Stimulated activated CD8-positive, alpha-beta memory T cell treated with anti-CD3 and anti-CD28 coated beads, Interleukin-2, amount 100 ng/mL, for 1 hour (primary cell): ENCODE measurements at places on chromosomes 5 and 9.

GRCh38 chr9:126113756-126114408 is 212.7 kb upstream of the MVB12B start:
- no peak for DNase-seq

DNA sequence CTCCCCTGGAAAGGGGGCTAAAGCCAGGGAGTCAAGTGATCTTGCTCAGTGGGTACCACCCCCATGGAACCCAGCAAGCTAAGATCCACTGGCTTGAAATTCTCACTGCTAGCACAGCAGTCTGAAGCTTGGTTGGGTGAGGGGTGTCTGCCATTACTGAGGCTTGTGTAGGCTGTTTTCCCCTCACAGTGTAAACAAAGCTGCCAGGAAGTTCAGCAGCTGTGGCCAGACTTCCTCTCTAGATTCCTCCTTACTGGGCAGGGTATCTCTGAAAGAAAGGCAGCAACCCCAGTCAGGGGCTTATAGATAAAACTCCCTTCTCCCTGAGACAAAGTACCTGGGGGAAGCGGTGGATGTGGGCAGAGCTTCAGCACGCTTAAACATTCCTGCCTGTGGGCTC is 17.1 kb upstream of the EPB41L4A start:
- DNase-seq: no peak

DNA sequence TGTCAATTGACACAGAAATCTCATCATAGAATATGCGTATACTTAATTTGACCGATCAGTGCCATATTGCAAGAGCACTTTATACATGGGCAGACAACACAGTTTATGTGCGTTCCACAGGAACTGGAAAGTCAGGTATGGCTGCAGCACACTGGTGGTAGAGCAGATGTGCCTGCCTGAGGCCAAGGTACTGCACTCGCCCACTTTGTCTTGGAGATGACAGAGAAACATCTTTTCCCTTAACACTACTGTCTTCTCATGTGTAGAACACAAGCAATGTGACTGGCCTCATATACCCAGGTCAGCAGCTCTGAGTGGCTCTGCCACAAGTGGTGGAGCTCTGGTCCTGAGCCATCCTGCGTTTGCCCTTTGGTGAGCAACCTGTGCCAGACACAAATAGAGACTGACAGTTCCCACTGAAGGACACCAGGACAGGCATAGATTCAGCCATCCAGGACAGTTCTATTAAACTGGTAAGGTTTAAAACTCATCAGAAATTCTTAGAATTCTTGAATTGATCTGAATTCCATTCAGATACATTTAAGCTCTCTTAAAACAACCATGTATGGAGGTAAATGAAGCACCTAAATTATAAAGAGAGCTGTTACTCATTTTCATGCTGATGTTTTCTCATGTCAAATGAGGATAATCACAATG is 21.0 kb upstream of the PPP2CA start:
- DNase-seq: no peak

GRCh38 chr5:178454303-178454702 is 135.9 kb downstream of the COL23A1 start:
- no peak for DNase-seq

DNA sequence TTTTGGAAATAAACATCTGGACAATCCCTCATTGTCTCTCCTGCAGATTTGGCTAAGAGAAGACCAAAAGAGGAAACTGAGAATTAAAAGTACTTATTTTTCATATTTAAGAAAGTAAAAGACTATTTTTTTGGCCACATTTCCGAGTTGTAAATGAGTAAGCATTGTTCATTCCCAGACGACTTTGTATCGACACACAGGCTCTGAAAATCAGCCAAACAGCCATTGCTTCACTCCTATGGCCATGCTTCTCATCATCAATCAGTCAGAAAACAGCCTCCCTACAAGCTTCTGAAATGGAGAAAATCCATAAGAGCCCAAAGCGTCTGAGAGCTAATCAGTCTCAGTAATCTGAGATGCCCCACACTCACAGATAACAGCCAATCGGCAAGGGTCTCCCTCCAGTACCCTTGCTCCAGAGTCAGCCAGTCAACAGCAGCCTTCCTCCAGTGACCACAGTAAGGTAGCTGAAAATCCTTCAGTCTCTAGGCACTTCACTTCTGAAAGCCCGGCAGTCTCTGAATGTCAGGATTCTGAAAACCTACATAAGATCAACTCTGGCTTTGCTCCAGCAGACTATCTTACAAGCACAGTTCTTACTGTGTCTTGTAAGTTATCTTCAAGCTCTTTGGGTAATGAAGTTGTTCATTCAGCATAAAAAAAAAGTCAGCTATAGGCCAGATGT is 30.9 kb downstream of the CDO1 start:
- no peak for DNase-seq

GRCh38 chr9:18183974-18184373 is 290.0 kb upstream of the ADAMTSL1 start:
- DNase-seq: no peak

DNA sequence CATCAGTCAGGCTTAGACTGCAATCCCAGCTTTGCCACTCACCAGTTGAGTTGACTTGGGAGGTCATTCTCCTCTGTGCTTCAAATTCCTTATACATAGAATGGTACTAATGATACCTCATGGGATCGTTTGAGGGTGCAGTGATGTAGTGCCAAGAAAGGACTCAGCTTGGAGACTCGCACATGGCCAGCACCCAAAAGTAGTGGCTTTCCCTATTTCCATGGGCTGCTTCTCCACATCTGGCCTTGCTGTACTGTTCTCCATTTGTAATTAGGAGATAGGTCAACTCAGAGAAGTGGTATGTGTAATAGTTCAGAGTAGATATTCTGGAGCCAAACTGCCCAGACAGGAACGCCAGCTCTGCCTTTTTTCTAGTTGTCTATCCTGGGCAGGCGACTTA is 5.5 kb downstream of the CCL19 start:
- DNase-seq: no peak

GRCh38 chr9:127166651-127167524 is 44.5 kb upstream of the ANGPTL2 start:
- DNase-seq: no peak

DNA sequence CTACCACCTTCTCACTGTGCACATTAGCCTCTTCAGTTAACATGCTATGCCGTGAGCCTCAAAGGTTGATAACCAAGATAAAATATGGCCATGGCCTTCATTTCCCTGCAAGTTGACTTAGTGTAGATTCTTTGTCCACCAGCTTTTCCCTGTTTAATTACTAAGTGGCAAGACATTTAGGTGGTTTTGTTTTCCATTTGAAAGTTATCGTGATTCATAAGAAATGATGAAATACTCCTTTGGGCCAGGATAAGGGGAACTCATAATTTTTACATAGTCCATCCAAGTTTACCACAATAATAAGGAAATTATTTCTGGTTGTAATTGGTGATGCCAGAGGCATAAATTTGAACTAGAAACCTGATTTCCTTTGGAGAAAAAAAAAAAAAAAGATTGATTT is 609.6 kb downstream of the TAF11L14 start:
- no peak for DNase-seq

DNA sequence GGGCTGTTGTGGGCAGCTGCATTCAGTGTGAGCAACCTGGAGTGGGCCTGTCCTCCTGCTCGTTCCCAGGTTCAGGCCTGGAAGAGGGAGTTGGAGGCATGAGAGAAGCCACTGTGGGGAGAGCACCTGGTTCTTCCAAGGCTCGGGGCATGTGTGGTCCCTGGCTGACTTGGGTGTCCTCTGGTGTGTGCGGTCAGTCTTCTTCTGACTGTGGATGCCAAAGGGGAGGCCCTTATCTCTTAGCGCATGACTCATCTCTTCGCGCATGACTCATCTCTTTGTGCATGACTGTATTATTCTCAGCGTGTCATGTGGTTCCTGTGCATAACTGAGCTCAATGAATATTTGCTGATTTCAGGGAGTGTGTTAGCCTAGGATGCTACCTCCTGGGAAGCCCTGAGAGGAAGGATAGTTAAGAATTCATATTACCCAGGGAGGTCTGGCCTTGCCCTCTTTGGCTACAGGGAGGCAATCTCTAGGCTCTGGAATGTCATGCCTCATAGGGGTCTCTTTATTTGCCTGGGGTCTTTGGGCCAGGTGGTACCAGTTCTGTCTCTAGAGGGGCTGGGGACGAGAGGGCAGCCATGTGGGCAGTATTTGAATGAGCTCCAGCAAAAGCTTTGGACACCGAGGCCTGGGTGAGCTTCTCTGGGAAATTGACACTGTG is 188.7 kb downstream of the HSPA4 start:
- no peak for DNase-seq

- no peak for DNase-seq
Observed at GRCh38 chr5:180313677-180314505, 22.0 kb upstream of the MAPK9 start.

- no peak for DNase-seq
Observed at GRCh38 chr9:76463211-76463610, 4.2 kb downstream of the GCNT1 start.

DNA sequence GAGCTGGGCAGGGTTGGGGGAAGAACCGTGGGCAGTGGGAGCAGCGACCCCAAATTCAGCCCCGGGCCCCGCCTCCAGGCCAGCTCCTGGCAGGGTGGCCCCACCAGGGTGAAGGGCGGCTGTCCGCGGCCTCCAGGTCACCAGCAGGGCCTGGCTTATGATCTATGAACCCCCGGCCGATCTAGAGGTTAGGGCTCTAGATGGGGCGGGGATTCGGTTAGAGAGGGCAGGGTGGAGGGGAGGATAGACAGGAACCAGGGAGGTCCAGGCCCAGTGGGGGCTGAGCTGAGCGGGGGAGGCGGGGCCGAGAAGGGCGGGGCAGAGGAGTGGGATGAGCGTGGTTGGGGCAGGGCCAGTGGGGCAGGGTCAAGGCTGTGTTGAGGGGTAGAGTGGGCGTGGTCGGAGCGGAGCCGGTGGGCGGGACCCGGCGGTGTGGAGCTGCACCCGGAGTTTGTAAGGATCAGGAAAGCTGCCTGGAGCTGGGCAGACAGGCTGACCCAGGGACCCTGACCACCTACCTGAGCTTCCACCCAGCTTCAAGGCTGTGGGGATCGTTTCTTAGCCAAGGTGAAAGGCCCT is 29.3 kb upstream of the OBP2B start:
- peak; percentile 24 for DNase-seq

DNA sequence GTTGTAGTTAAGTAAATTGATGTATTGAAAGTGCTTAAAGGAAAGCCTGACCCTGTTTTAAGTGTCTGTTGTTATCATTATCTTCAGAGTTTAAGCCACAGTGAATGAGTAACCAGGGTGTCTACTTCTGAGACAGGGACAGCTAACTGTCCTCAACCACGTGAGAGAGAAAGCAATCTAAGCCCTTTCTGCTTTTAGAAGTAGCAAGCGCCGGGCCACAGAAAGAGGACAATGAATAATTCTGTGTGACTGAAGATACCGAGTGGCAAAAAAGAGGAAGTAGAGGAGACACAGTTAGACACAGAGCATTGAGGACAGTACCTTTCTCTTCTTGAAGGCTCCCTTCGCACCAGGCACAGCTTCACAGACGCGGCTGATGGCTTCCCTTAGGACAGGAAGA is 86.3 kb downstream of the S1PR3 start:
- no peak for DNase-seq

DNA sequence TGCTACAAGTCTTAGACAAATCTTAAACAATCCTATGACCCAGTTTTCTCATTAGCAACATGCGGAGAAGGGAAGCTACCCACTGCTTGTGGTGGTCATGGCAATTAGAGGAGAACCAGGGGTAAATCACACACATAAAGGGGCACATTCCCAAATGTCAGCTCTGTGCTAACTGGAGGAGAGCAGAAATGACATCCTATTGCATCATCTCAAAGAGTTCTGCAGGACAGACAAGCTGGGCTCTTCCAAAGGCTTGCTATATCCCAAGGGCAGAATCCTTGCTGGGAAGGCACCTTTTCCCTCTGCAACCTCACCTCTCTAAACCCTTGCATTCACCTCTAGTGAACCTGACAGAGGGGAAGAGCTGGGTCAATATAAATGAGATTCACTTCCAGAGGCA is 17.0 kb upstream of the WWC1 start:
- no peak for DNase-seq

GRCh38 chr9:18721267-18721994 is 247.5 kb downstream of the ADAMTSL1 start:
- no peak for DNase-seq

- DNase-seq: no peak
Observed at GRCh38 chr9:89346696-89347095, 28.4 kb downstream of the SECISBP2 start.

DNA sequence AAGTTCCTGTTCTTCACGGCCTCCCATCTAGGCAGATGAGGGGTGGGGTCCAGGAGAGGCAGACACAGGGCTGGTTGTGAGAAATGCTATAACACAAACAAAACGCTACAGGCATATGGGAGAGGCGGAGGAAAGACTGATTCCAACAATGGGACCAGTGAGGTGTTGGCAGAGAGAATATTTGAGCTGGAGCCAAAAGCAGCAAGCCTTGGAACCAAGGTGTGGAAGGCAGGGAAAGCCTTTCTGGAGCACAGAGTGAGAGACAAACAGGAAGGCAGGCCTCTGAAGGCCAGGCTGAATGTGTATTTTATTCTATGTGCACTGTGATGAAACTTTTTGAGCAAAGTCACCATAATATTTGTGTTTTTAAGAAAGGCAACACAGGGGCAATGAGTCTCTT is 2.9 kb downstream of the ATPSCKMT start:
- DNase-seq: no peak

DNA sequence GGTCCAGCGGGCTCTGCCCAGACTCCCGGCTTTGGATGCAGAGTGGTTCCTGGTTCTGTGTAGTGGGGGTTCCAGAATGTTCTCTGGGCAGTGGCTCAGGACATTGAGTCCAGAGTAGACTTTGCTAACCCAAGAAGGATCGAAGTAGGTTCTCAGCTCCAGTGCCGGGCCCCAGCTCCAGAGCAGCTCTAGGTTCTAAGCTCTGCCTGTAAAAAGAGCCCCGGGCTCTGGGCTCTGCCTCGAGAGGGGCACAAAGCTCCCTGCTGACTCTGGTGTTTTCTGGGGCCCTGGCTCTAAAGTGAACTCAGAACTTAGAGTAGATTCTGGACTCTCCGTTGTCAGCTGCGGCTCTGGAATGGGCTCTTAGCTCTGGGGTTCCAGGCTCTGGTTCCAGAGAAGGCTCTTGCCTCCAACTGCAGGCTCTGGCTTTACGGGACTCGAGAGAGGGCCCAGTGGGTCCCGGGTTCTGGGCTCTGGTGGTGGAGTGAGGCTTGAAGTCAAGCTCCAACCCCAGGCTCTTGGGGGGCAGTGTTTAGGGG is 414 bp downstream of the WDR38 start:
- no peak for DNase-seq

GRCh38 chr9:132634327-132634726 is 35.5 kb downstream of the DDX31 start:
- no peak for DNase-seq

- DNase-seq: no peak
Observed at GRCh38 chr9:110996436-110997220, 41.6 kb downstream of the LPAR1 start.

- no peak for DNase-seq
Observed at GRCh38 chr9:92722386-92723298, 42.0 kb downstream of the BICD2 start.

GRCh38 chr9:134253606-134254205 is 72.5 kb upstream of the RXRA start:
- DNase-seq: no peak

DNA sequence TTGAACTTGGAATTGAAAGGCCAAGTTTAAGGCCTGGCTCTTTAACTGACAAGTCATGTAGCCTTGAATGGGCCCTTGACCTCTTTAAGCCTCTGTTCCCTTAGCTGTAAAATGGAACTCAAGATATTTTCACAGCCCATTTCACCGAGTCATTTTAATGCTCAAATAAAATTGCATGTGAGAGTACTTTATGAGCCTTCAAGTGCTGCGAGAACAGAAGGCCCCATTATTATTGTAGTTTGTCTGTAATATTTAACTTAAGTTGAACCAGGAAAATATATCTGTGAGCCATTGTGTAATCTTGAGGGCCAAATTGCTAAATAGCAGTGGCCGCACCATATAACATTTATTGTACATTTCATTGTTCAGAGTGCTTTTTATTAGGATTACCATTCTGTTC is 249.9 kb downstream of the NTRK2 start:
- DNase-seq: no peak

GRCh38 chr5:35129276-35129675 is 81.5 kb upstream of the AGXT2 start:
- no peak for DNase-seq
